ENCODE measurements at places on chromosomes 6 and 20.

- no peak for DNase-seq
Measured at GRCh38 chr6:2481307-2481706, 235.9 kb upstream of the GMDS start.

DNA sequence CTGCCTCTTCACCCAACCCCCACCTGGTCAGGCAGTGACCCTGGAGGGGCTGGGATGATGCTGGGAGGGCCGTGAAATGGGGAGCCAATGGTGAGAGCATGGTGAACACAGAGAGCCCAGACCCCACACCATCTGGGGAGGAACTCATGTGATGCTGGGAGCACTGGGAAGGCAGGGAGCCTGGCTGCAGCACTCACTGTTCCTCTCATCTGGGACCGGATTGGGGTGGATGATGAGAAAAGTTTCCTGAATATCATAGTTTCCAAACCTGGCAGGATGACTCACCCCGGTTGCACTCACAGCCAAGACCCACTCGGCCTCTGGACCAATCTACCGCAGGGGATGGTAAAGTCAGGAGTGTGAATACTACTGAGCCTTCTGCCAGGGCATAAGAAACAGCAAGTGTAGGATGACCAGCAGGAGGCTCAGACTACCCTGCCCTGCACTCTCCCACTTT, 21.8 kb downstream of the ULBP1 start:
- no peak for DNase-seq

GRCh38 chr6:135710042-135710441, 141.5 kb upstream of the PDE7B start:
- no peak for DNase-seq

DNA sequence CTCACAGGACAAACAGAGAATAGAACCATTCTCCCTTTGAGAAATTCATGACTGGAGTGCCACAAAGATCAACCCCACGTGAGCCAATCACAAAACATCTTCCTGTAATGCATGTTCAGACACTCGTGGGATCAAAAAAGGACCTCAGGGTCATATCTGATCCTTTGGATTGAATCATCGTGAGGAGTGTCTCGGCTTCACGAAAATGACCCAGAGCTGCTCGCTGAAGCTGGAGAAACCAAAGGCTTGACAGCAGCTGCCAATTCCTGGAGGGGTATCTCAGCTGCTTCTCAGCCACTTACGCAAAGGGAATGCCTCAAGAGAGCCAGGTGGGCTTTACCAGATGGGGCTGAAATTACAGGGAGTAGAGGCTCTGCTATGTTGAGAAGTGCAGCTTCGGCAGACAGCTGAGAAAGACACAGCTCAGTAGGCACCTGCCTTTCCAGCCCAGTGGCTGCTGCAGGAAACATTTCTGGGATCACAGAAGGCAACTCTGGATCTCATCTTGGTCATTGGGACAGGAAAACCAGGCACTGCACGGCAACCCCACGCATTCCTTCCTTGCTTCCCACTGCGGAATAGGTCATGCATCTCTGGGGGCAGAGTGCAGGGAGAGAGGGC, 813.1 kb downstream of the KIF16B start:
- no peak for DNase-seq

GRCh38 chr6:45741437-45742171, 274.1 kb downstream of the CLIC5 start:
- DNase-seq = no peak

GRCh38 chr6:122476131-122476530, 4.5 kb upstream of the SERINC1 start:
- DNase-seq = no peak

DNA sequence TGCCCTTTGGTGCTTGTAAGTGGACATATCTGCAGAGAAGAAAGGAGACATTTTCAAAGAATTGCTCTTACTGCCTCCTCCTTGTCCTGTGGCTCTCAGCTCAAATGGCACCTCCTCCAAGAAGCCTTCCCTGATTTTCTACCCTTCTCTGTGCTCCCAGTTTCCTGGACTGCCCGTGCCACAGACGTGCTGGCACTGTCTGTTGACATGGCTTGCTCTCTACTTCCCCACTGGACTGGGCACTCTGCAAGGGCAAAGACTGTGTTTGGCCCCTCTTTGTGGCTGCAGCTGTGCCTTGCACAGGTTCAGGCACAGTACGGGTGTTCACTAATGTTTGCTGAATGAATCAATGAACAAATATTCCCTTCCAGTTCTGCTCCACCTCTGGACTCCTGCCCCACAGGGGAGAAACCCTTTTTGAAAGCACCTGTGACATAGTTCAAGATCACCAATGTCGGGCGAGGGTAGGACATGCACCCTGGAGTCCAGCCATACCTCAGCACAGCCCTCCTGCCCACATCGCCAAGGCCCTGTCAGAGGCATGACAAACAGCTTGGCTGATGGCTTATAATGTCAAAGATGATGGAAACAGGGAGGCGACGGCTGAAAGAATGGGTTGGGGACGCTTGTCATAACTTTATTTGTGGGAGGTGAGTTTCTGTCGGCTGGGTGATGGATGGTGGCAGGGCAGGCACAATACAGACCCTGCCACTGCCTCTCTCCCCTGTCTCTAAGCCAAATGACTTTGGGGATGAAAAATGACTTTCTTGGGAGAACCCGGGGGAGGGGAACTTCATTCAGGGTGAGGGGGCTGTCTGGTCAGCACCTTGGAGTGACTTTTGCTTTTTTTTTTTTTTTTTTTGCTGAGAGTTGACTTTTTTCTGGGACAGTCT, 15.6 kb upstream of the CTNNBL1 start:
- DNase-seq = no peak

DNA sequence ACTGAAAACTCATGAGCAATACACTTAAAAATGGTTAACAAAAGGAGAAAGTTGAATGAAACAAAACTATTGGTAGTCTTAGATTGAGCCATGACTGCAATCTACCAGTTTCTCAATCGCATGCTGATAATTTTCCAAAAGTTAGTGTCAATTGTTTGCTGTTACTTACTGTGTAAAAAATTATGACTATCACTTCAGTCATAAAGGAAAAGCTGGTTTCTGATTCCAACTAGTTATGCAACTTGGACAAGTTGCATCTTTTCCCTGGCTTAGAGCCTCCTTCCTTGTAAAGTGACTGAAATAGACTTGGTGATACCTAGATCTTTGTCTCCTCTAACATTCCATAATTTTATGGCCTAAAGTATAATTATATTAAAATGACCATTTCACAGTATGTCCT, 88.3 kb upstream of the PAK5 start:
- no peak for DNase-seq

DNA sequence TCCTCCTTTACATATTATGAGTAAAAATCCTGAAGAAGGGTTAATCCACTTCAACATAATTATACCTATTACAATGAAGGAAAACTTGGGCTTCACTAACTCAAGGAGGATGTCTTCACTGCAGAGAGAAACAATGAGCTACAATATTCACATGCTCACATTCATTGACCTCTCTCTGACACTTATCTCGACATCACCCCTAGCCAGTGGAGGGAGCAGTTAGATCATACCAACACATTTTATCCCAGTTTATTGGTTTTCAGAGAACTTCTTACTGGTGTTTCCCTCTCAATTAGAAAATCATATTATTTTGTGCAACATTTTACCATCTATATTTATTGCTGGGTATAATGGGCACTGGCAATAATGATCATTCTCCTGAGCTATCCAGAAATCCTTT, 646.5 kb downstream of the TENT5A start:
- DNase-seq = no peak

DNA sequence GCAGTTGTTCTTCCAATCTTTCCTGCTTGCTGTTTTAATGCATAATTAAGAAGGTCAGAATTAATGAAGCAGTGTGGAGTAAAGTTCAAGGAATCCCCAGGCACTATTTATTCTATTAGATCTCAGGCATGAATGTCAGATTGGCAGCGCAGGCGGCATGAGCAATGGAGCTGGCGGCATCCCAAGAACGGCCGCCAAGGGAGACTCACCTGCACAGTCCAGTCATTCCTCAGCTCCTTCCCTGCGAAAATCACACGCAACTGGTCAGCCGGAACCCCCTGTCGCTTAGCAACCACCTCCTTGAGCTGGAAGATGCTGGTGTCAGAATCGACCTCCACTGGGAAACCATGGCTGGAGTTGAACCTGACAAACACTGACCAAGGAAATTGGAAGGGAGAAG, 284.5 kb downstream of the PRKN start:
- no peak for DNase-seq

GRCh38 chr6:166575205-166575604, 11.3 kb downstream of the RAMACL start:
- no peak for DNase-seq

GRCh38 chr6:129342796-129343195, 367.2 kb downstream of the ARHGAP18 start:
- DNase-seq = no peak

DNA sequence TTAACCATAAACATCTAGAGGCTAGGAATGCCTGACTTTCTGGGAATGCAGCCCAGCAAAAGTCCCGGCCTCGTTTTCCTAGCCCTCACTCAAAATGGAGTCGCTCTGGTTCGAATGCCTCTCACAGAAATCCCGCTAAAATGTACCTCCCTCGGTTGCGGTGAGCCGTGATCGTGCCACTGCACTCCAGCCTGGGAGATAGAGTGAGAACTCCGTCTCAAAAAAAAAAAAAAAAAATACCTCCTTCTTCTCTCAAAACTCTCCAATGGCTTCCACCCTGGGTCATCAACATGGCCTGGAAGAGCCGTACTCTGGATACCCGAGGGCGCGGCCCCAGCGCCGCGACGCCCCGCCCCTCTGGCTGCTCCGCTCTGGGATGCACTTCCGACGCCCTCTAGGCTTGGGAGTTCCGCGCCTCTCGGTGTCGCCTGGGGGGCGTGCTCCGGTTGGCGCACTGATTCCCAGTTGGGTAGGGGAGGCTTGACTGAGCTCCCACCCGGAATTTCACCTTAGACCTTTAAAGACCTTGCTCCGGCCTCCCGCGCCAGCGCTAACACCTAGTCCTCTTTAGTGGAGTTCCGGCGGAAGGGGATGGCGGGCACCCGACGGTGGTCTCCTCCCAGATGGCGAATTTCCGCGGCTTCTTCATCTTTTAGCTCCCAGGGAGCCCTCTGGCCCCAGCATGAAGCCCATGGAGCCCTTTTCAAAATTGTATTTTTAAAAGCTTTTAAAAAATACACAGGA, 12.3 kb downstream of the HMGN4 start:
- DNase-seq = no peak

DNA sequence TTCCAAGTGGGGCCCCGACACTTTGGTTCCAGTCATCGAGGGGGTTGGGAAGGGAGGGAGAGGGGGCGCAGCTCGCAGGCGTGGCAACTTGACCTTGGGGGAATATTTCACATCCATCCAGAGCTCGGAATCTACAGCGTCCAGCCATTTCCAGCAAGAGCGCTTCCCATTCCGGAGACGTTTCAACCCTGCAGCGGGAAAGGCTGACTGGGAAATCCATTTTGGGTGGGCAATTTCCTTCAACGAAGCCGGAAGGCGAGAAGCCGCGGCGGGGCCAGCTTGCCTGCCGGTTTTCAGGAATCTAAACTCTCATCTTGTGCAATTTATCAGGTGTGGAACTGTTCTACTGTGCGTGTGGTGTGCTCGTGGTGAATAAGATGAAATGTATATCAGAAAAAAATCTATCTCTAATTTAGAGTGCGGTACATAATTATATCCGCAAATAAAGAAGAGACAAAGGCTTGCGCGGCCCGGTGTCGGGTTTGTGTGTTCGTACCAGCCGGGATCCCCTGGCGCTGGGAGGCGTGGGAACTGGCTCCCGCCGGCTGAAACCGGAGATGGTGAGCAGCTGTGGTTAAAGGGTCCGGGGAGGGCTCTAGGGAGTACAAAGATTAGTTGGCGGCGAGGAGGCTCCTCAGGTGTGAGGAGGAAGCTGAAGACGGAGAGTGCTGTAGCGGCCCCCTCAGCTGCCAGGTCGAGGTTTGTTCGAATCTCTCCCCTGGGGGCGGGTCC, 4.8 kb downstream of the SLC32A1 start:
- no peak for DNase-seq

- no peak for DNase-seq
Measured at GRCh38 chr6:44735630-44735963, 348.1 kb downstream of the CDC5L start.

DNA sequence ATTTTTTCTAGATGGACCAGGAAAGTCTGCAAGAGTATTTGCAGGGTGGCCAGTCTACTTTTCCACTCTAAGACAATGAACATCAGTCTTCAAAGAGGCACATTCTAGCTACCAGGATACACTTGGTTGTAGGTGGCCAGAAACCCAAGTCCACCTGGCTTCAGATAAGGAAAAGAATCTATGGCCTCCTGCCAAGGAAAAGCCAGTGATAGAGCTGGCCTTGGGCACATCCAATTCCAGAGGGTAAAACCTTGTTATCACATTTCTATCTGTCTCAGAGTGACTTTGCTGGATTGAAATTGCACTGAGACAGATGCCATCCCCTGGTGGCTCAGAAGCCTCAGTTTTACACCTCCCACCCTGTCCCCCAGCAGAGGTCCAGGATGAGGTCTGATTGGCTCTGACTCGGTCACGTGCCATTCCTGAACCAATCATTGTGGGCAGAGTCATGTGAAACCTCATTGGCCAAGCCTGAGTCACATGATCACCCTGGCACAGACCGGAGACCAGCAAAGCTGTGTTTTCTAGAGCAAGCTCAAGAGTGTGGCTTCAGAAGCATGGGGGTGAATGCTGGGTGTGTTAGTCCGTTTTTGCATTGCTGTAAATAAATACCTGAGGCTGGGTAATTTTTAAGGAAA, 497.4 kb upstream of the SULF2 start:
- DNase-seq = no peak

GRCh38 chr6:108795814-108796213, 52.4 kb upstream of the ARMC2 start:
- DNase-seq = no peak

DNA sequence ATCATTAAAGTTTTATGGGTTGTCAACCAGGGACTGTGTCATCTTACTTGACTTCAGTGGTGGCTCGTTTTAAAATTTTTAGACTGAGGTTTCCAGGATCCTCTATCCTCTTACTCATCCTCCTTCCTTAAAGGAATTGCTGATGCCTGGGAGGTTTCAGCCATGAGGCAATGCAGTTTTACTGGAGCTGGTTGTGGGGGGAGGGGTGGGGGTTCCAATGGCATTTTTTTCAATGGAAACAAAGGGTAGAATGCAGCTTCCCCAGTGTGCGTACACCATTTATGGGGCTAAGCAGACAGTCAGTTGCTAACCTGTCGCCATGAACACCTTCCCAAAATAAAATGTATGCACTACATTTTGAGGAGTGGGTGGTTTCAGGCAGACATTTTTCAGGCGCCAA, 88.0 kb downstream of the METTL24 start:
- no peak for DNase-seq

- no peak for DNase-seq
Measured at GRCh38 chr6:47335466-47335865, 25.8 kb upstream of the TNFRSF21 start.
